ENCODE measurements at places on chromosomes 2 and 18.
A peak's percentile ranks its signal among the peaks of the same experiment; 100 is the strongest.

DNA sequence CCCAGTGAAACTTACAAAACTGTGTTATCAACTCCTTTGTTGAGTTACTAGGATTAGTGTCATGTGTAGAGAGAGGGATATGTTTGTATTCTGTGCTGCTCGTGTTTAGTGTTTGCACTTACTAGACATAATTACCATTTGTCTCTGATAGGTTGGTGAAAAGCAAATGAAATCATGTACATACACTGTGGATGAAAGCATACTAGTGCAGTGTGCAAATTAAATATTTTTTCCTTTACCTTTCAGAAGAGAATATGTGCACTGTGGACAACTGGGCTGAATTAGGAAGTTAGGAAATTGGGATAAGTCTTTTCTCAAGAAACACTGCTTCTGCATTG lies 1.2 kb downstream of the KIAA1328 start:
- no peak for DNase-seq

GRCh38 chr2:10830641-10831399 lies 18.2 kb upstream of the PDIA6 start:
- DNase-seq, result no peak

- DNase-seq, result no peak
Observed at GRCh38 chr2:235630718-235631296, 137.0 kb downstream of the AGAP1 start.

DNA sequence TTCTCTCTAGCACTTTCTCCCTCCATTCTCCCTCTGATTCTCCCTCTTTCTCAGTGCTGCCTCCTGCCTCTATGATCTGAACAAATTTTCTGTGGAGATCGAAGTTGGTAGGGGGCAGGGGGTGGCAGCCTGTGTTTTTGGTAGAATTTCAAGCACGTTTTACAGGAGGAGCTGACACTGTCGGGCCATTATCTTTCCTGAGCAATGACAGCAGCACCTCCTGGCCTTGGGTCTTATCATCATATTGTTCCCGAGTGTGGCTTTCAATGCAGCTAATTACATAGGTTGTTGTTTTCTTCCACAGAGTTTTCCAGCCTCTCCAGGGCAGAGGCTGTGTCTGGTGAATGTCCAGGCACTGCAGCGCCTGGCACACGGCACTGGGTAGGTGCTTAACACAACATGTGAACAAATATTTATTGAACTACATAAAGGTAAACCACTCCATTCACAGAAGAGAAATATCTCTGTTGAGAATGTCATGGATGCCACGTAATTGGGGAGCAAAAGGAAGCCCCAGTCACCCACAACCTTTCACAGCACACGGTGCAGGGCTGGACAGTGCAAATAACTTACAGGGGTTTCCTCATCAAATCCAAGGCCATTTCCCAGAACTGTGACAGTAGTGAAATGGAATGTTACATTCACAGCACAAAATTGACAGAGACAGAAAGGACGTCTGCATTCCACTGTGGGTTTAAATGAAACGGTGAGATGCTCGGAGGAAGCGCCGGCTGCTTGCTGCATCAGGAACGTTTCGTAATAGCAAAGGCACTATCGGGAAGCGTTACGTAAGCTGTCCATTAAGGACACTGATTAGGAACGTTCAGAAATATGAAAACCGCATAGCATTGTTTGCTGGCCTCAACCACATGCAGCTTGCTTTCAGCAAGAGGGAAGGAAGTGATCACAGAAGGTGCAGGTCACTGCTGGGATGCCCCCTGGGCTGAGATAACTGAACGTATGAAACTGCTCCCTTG lies 6.5 kb upstream of the KCNG2 start:
- peak; percentile 67 for DNase-seq

- DNase-seq, result no peak
Observed at GRCh38 chr2:24643051-24643450, 150.1 kb downstream of the PTRHD1 start.

DNA sequence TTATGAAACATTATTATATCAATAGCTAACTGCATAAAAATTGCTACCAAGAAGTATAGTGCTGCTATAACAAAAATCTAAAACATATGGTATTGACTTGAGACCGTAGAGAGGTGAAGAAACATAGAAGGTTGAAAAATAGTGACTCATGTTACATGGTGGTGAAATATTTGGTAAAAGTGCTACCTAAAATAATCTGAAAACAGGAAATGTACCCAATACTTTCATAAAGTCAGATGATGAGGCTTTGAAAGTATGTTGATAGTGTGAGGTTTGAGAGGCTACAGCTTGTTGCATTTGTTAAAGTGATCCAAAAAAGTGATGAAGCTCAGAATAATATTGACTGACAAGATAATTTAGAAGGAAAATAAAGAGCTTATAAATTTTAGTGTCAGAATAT lies 718.7 kb upstream of the SLC8A1 start:
- no peak for DNase-seq

- peak; percentile 65 for DNase-seq
Observed at GRCh38 chr2:71472019-71472418, 18.7 kb downstream of the DYSF start.

DNA sequence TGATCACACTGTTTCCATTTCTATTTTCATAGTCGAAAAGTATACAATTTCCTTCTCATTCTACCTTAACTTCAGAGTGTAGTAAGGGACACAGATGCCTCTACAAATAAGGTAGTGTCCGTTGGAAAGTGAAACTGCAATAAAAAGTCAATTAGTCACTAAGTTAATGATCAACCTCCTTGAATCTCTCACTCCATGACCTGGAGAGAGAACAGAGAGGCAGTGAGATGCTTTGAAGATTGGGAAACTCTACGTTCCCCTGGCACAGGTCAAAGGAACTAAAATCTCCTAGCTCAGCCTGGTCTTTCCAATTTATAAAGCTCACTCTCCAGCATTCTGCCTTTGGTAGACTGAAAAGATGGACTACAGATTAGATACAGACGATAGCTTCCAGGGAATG lies 153.8 kb upstream of the ACAA2 start:
- DNase-seq, result peak; percentile 38

- DNase-seq, result peak; percentile 76
Observed at GRCh38 chr2:169891593-169892298, 64.5 kb downstream of the UBR3 start.

GRCh38 chr2:197804049-197804757 lies at the start of gene PLCL1:
TSS of gene PLCL1 (plus strand) at chr2:197804593.
- peak; percentile 91 for DNase-seq

GRCh38 chr2:42846932-42847595 lies 54.7 kb upstream of the HAAO start:
- no peak for DNase-seq

- peak; percentile 76 for DNase-seq
Observed at GRCh38 chr2:68196120-68196716, 38.5 kb downstream of the PNO1 start.

DNA sequence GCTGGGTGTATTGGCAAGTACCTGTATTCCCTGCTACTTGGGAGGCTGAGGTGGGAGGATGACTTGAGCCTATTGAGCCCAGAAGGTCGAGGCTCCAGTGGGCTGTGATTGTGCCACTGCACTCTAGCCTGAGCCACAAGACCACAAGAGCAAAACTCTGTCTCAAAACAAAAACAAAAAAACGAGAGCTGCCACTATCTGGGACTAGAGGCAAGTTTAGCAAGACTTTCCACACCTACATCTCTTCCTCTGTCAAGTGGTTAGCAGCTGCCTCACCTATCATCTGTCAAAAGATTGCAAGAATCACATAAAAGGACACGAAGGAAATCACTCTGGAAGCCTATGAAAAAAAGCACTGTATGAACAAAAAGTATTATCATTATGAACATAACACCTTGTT lies 55.2 kb upstream of the RIOK3 start:
- no peak for DNase-seq

- no peak for DNase-seq
Observed at GRCh38 chr2:189829102-189829833, 45.0 kb downstream of the PMS1 start.

DNA sequence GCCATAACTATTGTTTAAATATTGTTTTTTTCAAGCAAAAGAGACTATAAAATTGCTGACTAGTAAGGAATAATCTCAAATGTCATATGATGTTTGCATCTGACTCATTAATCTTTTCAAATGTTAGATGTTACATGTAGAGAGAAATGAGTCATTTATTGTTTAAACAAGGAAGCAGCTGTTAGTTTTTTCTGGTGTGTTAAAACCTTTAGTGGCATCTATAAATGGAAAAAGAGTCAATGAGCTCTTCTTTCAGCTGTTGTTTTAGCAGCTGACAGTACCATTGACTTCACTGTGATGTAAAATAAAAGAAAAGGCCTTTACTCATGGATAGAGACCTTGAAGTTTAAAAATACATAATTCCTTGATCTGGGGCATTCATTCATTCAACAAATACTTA lies 1.8 kb upstream of the KLHL41 start:
- peak; percentile 85 for DNase-seq

GRCh38 chr2:181575650-181576025 lies 81.3 kb downstream of the CERKL start:
- DNase-seq, result no peak

- no peak for DNase-seq
Observed at GRCh38 chr18:35851286-35851970, 121.1 kb upstream of the RMP24 start.

- no peak for DNase-seq
Observed at GRCh38 chr2:43648994-43649701, 12.1 kb downstream of the PLEKHH2 start.

GRCh38 chr2:127479219-127479825 lies 47.0 kb downstream of the IWS1 start:
- peak; percentile 75 for DNase-seq

GRCh38 chr2:133591164-133591563 lies 22.9 kb upstream of the NCKAP5 start:
- no peak for DNase-seq

GRCh38 chr2:46816151-46816845 lies 99.3 kb downstream of the MCFD2 start:
- DNase-seq, result no peak

DNA sequence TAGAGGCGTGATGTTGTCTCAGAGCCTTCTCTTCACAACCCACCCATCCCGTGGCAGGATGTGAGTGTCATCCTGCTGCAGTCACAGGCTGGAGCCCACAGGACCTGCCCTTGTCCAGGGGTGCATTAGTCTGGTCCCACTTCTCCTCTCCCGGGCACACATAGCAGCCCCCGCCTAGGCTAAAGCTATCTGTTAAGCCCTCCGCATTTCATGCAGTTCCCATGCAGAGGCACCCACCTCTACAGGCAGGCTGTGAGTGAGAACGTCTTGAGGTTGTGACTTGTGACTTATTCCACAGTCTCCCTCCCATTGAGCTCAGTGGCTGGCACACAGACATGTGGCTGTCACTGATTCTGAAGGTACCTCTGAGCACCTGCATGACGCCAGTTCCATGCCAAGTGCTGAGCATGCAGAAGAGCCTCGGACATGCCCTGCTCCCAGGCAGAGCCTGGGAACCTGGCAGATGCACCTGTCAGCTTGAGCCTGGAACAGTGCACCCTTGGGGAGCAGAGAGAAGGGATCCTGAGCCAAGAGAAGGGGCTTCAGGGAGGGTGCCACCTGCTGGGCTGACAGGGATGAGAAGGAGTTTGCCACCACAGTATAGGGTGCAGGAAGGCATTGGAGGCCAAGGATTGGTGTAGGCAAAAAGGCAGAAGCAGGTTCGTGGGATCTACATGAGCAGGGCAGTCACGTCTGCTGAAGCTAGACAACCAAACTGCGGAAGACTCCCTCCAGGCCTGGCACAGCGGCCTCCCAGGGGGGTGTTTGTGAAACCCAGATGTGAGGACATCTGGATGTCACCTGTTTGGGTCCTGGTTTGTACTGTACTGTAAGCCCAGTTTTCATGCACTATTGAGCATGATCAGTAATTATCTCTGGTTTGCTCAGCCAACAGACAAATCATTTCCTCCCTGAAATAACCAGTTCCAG lies 213.6 kb downstream of the GLI2 start:
- peak; percentile 29 for DNase-seq

GRCh38 chr2:117854610-117855009 lies 40.1 kb downstream of the DDX18 start:
- DNase-seq, result no peak

DNA sequence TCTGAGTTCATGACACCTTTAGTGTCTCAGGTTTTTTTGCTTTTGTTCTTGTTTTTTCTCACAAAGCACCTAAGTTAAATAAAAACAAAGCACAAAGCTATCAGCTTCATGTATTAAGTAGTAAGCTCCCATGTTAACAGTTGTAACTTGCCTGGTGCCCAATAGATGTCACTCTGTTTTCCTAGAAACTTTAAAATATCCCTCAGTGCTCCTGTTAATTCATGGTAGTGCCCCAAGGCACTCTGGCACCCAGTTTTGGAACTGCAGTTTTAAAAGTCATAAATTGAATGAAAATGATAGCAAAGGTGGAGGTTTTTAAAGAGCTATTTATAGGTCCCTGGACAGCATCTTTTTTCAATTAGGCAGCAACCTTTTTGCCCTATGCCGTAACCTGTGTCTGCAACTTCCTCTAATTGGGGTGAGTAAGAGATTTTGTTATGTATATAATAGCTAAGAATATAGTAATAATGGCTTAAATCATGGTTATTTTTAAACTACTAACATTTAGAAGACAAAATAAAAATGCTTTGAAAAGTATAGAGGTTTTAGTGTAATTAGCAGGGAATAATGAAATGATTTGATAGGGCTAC lies 555.0 kb upstream of the TMEFF2 start:
- peak; percentile 41 for DNase-seq

- no peak for DNase-seq
Observed at GRCh38 chr18:12321333-12321732, 13.3 kb downstream of the TUBB6 start.

GRCh38 chr2:241216211-241216761 lies 27.8 kb downstream of the ANO7 start:
- no peak for DNase-seq

DNA sequence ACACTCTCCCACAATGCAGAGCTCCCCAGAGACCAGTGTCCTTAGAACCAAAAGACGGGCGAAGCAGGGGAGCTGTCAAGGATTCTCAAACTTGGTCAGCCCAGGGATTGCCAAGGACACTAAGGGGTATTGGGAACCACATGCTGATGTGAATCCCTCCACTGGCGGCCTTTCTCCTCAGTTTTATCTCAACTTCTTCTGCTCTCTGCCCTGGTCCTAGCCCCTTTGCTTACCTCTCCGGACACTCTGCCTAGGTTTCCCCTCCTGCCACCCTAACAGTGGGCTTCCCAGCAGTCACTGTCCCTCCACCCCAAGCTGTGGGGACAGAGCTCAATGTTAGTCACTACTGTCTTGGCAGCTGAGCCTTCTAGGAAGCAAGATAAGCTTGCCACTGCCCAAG lies 61.1 kb downstream of the POLR1A start:
- DNase-seq, result no peak

DNA sequence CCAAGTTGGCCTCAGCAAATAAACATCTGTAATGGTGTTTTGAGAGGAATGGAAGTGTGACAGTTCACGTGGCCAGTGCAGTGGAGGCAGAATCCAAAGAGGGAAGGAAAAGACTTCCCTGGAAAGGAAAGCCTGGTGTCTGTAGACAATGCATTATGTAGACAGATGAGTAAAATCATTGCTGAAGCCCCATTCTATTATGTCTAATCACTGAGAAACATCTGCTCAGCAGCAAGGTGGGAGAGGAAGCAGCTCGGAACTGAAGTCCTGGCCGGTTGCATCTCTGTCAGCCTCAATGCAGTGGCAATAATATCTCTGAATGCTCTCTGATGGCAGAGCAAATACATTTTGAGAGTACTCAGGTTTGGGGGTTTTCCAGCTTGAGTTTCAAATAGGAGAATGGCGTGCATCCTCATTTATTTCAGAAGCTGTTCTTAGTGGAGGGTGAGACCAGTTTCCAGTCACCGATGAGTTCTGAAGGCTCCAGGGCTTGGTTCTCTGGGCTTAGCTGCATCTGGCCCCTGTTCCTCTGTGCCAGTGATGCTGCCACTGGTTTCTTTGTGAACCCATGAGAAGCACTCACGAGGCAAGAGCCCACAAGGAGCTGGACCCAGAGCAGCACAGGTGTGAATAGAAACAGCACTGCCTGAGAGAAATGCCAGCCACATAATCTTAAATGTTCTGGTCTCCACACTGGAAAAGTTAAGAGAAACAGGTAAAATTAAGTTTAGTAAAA lies 63.3 kb downstream of the RPIA start:
- DNase-seq, result no peak

Data from PC-3 (cell line).